CD8-positive, alpha-beta memory T cell (primary cell): ENCODE measurements at places on chromosomes 6 and 20. TPM values are rescaled to one million over a fixed set of nuclear protein-coding genes. Genes with fewer than 3 reads are reported as not detected.

GRCh38 chr6:125370343-125370742 lies 68.6 kb upstream of the HDDC2 start:
- H3K36me3 ChIP-seq, result no peaks in the 10 kb centered on the region
- H3K4me1 ChIP-seq, result no peaks in the 10 kb centered on the region
- no peak overlapping the region for H3K4me3 ChIP-seq
- no peak for DNase-seq
- no peaks in the 10 kb centered on the region for H3K27me3 ChIP-seq

GRCh38 chr6:101845621-101846020 lies 452.1 kb downstream of the GRIK2 start:
- no peak overlapping the region for H3K4me3 ChIP-seq
- no peaks in the 10 kb centered on the region for H3K36me3 ChIP-seq
- no peaks in the 10 kb centered on the region for H3K4me1 ChIP-seq

DNMT3B gene
- total RNA-seq, result 1.00 TPM

- H3K36me3 ChIP-seq, result no peaks in the 10 kb centered on the region
- no peaks in the 10 kb centered on the region for H3K4me1 ChIP-seq
- H3K27ac ChIP-seq, result no peak overlapping the region
- no peak for DNase-seq
- H3K27me3 ChIP-seq, result no peaks in the 10 kb centered on the region
- no peak overlapping the region for H3K4me3 ChIP-seq
Observed at GRCh38 chr6:62328607-62329006, 42.6 kb upstream of the KHDRBS2 start.

GRCh38 chr6:163943607-163944385 lies 529.3 kb downstream of the QKI start:
- H3K36me3 ChIP-seq, result no peaks in the 10 kb centered on the region
- H3K27ac ChIP-seq, result no peak overlapping the region
- DNase-seq, result no peak
- peaks cover 7% of the 10 kb centered on the region for H3K27me3 ChIP-seq

DNA sequence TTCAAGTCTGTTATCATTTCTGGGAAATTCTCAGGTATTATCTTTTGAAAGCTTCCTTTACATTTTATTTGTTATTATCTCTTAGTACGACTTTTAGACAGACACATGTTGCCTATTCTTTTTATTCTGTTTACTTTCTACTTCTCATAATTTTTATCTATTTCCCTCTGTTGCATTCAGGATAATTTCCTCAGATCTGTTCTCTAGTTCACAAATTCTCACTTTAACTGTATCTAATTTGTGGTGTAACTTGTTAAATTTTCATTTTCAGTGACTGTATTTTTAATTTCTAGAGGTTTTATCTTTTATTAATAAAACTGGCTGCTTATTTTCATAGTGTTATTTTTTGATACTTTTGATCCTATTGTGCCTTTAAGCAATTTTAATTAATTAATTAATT lies 16.0 kb downstream of the ATRN start:
- no peak for DNase-seq
- no peaks in the 10 kb centered on the region for H3K36me3 ChIP-seq
- no peaks in the 10 kb centered on the region for H3K4me1 ChIP-seq
- no peaks in the 10 kb centered on the region for H3K27me3 ChIP-seq

KHDC1L gene
- total RNA-seq, result not detected

SLC22A3 gene
- not detected for total RNA-seq

MATN4 gene
- 0.22 TPM for total RNA-seq

MDFI gene
- not detected for total RNA-seq
